Camera-type eye (tissue), 1 donor: ENCODE measurements at places on chromosomes 2 and 18. TPM values are rescaled to one million over a fixed set of nuclear protein-coding genes. Genes with fewer than 3 reads are reported as not detected.

Gene R3HDM1
- 51.5 TPM for total RNA-seq

Gene EPAS1
- 71.7 TPM for total RNA-seq

Gene MAP3K2
- total RNA-seq: 64.5 TPM

Gene ANKRD30B
- total RNA-seq: not detected

Gene ADGRF3
- not detected for total RNA-seq

Gene SETBP1
- 52.0 TPM for total RNA-seq

Gene COPS8
- total RNA-seq: 164 TPM
